Dermis blood vessel endothelial cell (primary cell): ENCODE measurements at places on chromosomes 16 and 17. TPM values are rescaled to one million over a fixed set of nuclear protein-coding genes. Genes with fewer than 3 reads are reported as not detected.
A peak's percentile ranks its signal among the peaks of the same experiment; 100 is the strongest.

- DNase-seq = peak; percentile 39
These were observed 741 bp upstream of the TLCD3A start for GRCh38 chr17:731644-732066.

- no peak for DNase-seq
These were observed 17.1 kb upstream of the SREBF1 start for GRCh38 chr17:17853811-17854447.

DNA sequence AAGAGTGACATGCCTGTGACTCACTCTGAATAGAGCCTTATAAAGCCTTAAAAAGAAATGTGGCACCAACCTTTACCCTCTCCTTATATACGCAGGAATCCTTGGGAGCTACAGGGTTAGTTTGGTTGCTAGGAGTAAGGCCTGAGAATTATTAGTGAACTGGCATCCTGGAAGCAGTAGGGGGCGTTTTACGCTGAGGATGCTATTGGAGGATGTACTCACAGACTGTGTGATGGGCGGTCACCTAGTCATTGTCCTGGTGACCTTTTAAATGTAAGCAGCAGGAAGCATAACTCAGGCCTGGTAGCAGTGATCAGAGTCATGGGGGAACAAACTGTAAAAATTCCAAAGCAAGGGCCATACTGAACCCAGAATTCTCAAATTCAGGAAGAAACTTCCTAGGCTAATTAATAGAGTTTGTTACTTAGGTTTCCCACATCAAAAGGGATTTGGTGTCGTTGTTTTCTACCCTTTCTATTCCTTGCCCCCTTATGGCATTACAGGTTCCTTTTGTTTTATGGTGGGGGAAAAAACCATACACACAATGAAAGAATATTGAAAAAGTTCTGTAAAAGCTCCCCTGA lies 153.8 kb downstream of the SNX11 start:
- peak; percentile 80 for DNase-seq

GRCh38 chr16:27579087-27579980 lies 29.4 kb downstream of the KATNIP start:
- DNase-seq = no peak

Gene KRT31
- total RNA-seq = not detected in 2 replicates

Gene KCNH4
- total RNA-seq = under 0.01 and 0.05 TPM in 2 replicates

Gene ITGAX
- total RNA-seq = 0.14 and 0.34 TPM in 2 replicates

Gene SMIM5
- total RNA-seq = 0.09 TPM in 1 of 2 replicates, not detected in the other

Gene KRTAP3-2
- not detected in 2 replicates for total RNA-seq
